ENCODE measurements at places on chromosomes 4 and X.
A peak's percentile ranks its signal among the peaks of the same experiment; 100 is the strongest.

DNA sequence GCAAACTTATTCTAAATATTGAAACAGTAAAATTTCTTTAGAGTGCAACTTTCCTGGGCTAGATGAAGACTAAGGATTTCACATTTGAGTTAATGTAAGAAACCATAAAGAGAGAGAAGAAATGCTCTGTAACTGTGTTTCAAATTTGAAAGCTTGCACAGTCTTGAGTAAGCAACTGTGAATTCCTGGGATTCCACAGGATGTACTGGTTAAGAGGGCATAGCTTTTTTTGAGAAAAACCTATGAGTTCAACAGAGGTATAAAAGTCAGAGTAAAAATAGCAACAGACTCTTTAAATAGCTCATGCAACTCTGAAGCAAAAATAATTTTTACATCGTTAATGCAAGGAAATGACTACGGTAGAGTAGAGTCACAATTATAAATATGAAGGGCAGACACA lies 25.5 kb downstream of the ZNF330 start:
- peak; percentile 74 for DNase-seq

DNA sequence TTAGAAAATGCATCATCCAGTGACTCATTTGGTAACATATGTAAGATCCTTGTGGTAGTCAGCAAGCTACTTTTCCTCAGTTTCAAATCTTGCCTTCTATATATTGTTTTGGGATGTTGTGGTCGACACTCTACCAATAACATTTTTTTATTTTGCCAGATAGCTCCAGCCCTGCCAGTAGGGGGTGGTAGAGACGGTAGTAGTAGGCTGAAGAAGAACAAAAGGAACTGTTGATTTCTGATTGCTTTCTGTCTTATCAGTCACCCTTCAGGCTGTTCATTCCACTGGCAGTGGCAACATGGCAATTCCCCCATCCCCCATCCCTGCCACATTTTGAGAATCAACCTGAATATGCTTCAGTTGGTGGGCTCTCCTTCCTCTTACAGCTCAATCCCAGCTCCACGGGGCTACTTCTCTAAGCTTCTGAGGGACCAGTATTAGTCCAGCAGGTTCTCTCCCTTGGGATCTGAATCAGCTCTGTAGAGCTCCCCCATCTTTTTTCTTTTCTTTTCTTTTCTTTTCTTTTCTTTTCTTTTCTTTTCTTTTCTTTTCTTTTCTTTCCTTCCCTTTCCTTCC lies 171.5 kb upstream of the VEGFC start:
- peak; percentile 4 for DNase-seq

DNA sequence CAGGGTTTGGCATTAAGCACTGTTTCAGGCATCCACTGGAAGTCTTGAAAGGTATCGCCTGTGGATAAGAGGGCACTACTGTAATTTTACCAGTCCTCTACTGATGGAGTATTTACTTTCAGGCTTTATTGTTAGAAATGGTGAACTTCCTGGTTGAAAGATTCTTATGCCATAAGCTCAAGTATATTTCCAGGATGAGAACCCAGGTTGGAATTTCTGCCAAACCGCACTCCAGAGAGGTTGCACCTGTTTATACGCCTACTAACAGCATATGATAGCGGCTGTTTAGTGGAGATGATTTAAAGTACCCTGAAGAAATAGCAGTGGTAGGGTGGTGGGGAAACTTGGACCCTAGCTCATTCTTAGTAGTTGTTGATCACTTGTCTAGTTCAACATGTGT lies 9.9 kb downstream of the FNIP2 start:
- DNase-seq: no peak

DNA sequence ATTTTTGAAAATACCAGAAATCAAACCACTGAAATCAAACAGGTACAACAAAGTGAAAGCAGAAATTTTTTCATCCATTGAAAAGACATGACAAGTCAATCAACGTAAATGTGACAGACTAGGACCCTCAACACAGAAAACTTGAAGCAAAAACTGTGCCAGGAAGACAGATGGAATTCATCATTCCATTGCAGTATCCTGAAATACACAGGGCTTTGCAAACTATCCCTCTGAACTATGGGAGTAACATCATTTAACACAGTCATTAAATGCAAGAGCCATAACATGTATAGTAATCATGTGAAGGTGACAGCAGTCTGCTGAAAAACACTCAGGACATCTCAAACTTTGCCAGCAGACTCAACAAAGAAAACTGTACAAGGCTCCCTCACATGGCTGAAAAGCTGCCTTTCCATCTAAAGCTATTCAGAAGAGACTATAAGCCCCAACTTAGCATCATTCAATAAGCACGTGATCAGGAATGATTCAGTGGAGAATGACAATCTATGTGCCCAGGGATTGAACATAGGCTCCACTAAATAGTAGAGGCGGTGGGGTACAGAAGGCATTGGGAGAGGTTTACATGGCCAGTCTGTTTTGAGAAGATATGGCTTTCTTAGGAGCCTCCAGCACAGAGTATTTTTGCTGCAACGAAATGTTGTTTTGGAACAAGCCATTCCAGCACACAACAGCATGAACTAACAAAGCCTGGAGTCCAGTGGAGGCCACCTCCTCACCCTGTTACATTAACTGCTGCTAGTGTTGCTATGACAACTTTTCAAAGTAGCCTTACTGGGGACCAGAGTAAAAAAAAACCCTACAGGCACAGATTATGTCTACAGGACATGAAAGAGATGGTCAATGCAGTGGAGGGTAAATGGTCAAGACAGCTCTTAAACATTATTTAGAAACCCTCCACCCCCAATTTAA lies 274.5 kb upstream of the NOCT start:
- DNase-seq: no peak
